Mesothelial cell of epicardium (in vitro differentiated cells): ENCODE measurements at places on chromosomes 6 and 20. TPM values are rescaled to one million over a fixed set of nuclear protein-coding genes. Genes with fewer than 3 reads are reported as not detected.

SLPI gene
- not detected in 3 replicates for total RNA-seq

DNA sequence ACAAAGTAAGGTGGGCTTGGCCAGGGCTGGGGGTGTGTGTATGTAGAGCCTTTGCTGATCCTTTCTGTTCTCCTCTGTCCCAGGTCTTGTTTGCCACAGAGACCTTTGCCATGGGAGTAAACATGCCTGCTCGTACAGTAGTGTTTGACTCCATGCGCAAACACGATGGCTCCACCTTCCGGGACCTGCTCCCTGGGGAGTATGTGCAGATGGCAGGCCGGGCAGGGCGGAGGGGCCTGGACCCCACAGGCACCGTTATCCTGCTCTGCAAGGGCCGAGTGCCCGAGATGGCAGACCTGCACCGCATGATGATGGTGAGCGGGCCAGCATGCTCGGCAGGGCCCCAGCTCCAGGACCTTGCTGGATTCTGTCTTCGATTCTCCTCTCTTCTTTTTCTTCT is 6.2 kb downstream of the DXO start:
- DNase-seq: no peak

DNA sequence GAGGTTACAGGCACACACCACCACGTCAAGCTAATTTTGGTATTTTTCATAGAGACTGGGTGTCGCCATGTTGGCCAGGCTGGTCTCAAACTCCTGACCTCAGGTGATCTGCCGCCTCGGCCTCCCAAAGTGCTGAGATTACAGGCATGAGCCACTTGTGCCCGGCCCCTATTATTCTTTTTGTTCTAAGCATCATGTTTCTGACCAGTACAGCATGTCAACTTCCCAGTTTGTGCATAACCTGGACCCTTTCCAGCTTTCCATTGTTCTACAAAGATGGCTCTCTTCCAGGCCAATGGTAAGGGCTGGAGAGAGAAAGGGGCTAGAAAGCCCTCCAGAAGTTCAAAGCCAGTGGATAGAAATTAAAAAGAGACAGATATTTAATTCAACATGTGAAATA is 91.3 kb upstream of the TNFAIP3 start:
- no peak for DNase-seq

DNA sequence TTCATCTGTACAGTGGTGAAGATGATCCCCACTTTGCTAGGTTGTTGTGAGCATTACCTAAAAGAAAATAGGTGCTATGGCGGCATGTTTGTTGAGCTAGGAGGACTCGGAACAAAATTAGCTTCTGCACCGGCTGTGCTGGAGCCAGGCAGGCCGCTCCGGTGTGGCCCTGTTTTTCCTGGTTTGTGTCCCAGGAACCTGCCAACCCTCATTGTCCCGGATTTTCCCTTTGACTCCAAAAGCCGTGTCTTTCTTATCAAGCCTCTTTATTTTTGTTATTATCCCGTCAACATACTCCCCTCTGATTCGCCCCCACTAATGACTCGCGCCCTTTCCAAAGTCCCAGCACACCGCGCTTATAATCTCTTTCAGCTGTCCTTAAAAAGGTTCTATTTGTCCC is 117.0 kb downstream of the MYLK4 start:
- DNase-seq: no peak

- DNase-seq: no peak
Measured at GRCh38 chr6:161135695-161136591, 137.9 kb downstream of the AGPAT4 start.
